ENCODE measurements at places on chromosomes 11 and 22.
A peak's percentile ranks its signal among the peaks of the same experiment; 100 is the strongest.

DNA sequence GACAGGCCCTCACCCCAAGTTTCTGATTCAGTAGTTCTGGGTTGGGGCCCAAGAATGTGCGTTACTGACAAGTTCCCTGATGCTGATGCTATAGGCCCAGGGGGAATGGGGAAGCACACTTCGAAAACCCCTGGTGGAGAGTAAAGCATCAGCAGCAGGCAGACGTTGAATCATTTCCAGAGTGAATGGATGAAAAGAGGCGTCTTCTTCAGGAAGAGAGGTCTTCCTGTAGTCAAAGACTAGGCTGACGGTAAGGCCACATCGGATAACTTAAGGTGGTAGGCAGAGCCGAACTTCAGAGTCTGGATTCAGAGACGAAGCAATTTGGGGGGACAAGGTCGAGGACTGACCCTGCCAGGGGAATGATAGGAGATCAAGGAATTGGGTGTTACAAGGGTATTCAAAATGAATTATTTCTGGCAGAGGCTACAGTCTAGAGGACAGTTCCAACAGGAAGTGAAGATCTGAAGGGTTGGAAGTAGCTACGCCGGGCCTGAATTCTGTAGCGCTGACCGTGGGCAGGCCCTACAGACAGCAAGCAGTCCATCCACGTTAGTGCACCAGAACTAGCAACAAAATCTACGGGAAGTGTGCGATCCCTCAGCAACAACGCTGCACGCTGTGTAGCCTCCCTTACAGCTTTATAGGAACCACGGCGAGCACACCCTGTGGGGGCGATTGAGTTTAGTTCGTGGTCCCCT, 862 bp upstream of the CENATAC start:
- peak; percentile 70 for DNase-seq

DNA sequence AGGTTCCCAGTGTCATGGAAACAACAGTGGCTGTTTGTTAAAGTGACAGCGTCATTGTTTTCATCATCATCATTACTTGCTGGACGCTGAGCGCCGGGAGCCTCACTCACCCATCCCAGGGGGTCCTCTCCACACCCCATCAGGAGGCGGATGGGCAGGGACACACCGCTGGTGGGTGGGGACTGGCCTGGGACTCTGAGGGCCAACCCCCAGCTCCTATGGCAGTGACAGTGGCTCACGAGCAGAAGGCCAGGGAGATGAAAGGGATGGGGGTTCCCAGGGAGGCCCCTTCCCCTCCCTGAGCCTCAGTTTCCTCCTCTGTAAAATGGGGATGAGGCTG, 76.6 kb upstream of the PRR5 start:
- DNase-seq, result no peak

DNA sequence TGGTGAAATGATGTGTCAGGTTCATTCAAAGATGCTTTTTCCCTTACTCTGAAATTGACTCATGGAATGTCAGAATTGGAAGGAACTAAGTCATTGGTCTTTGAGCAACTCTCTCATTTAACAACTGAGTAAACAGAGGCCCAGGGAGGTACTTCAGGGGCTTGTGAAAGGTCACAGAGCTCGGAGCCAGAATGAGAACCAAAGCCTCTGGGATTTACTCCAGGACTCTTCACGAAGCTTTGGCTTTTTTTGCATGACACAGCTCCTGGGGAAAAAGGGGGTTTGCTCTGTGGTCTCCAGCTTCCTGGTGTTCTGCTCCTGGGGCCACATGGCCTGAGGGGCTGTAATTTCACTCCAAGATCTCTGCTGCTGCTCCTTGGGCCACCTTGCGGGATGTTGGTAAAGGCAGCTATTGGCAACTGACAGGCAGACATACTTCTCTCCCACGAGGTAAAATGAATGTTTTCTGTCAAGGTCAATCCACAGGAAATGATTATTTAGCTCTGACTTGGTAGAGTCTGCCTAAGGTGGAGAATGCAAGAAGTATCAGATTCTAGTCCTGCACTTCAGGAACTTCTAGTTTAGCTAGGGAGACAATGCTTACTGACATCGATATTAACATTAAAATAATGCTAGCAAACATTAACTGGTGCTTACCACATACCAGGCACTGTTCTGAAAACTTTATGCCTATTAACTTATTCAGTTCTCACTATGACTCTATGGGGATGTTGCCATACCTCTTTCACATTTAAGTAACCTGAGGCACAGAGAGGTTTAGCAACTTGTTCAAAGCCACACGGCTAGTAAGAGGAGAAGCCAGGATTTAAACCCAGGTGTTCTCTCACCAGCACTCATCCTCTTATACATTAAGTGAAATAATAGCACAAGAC, 16.1 kb downstream of the PKNOX2 start:
- DNase-seq, result no peak

DNA sequence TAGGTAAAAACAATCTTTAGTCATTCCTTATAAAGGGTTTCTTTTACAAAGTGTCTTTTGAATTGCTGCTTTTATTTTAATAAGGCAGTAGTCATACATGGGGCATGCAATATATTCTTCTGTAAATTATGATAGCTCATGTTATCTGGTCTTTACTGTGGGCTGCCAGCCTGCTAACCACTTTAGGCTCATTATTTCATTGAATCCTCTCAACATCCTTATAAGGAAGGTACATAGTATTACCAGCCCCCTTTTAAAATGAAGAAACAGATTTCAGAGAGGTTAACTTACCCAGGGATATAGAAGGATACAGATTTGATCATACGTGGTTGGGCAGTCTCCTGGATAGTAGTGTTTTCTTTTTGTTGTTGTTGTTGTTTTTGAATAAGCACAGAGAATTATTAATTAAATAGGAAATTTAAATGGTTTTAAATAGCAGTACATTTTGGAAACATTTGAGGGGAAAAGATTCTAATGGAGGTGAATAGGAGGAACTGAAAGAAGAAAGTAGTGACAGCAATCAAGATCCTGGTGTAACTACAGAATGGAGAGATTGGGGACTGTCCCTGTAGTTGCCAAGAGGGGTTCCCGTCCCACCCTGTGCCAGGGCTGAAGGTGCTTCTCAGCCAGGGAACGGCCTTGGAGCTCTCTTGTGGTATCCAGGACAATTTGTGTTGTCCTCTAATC, 21.0 kb downstream of the SPECC1L start:
- no peak for DNase-seq

GRCh38 chr11:102626676-102627075, 1.5 kb upstream of the MMP20 start:
- no peak for DNase-seq

- no peak for DNase-seq
These were observed 39.5 kb downstream of the CDKN1C start for GRCh38 chr11:2846056-2846455.

DNA sequence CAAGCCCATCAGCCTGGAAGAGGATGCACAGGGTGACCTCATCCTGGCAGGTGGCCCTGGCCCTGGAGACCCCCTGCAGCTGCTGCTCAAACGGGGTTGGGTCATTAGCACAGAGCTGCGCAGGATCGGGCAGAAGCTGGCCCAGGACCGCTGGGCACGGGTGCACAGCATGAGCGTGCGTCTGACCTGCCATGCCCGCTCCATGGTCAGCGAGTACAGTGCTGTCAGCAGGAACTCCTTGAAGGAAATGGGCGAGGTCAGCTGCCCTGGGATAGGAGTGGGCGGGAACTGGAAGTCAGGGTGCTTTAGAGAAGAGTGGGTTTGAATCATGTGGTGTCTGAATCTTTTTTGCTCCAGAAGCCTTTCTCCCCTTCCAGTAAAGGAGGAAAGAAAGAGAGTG, 61.1 kb downstream of the INSC start:
- DNase-seq, result no peak

DNA sequence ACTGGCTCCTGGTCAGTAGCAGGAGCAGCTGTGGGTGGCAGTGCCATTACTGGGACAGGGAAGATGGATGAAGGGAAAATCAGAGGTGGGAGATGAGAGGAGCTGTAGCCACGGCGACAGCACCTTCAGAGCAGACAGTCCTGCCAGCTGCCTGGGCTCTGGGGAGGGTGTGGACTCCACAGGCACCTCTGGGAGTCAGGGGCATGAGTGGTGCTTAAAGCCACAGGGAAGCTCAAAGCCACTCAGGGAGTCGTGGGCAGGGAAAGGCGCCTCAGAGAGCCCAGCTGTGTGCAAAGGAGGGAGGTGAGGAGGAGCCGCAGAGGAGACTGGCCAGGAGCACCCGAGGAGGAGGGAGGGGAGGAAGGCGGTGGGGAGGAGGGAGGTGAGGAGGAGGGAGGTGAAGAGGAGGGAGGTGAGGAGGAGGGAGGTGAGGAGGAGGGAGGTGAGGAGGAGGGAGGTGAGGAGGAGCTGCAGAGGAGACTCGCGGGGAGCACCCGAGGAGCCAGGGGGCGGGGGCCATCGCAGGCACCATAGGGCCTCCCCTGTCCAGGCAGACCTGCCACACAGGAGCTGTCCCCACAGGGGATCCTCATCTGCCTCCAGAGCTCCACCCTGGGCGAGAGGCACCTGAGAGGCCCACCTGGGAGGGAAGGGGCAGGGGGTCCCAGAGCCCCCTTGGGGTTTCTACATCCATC, 977.6 kb downstream of the BRD1 start:
- no peak for DNase-seq

DNA sequence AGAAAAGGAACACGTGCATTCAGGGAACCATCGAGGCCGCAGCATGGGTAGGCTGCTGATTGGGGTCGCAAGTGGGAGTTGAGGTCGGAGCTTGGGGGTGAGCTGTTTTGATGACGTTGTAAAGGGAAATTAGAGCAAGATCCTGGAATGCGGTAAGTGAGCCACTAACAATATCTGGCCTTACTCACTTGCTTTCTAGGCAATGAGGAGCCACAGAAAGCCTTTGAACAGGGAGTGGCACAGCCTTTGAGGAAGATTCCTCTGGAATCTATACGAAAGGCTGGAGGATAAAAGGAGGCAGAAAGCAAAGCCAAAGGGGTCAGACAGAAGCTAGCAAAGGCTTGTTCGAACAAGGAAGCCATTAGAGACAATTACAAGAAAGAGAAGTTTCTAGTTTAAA, 197.5 kb downstream of the LARGE1 start:
- no peak for DNase-seq

DNA sequence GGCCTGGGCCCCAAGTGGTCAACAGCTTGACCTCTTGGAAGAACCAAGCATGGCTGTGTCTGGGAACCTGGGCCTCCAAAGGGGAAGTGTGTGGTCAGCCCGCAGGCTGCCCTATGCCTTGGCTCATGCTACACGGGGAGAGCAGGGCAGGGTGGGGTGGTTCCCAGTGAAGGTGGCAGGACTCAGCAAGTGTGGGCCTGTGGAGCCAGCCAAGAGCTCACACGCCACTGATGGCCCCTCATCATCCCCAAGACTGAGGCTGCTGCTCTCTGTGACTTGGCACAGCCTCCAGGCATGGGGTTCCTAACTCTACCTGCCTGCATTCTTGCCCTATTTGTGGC, 15.9 kb upstream of the DGCR8 start:
- no peak for DNase-seq

Data from hematopoietic multipotent progenitor cell treated with erythropoietin and hydrocortisone succinate and interleukin-3 and kit ligand, for 8 days (in vitro differentiated cells).